ENCODE measurements at places on chromosomes 13 and 19. TPM values are rescaled to one million over a fixed set of nuclear protein-coding genes. Genes with fewer than 3 reads are reported as not detected.

DNA sequence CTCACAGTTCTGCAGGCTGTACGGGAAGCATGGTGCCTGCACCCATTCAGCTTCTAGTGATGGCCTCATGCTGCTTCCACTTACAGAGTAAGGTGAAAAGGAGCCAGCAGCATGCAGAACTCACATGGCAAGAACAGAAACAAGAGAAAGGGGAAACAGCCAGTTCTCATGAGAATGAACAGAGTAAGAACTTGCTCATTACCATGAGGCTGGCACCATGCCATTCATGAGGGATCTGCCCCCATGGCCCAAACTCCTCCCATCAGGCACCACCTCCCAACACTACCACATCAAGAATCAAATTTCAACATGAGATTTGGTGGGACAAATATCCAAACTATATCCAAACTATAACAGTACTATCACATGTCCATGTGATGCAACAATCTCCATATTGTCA lies 72.1 kb downstream of the KATNAL1 start:
- no peak for DNase-seq

- DNase-seq, result no peak
These were observed 36.7 kb downstream of the CAPN12 start for GRCh38 chr19:38707512-38708114.

DNA sequence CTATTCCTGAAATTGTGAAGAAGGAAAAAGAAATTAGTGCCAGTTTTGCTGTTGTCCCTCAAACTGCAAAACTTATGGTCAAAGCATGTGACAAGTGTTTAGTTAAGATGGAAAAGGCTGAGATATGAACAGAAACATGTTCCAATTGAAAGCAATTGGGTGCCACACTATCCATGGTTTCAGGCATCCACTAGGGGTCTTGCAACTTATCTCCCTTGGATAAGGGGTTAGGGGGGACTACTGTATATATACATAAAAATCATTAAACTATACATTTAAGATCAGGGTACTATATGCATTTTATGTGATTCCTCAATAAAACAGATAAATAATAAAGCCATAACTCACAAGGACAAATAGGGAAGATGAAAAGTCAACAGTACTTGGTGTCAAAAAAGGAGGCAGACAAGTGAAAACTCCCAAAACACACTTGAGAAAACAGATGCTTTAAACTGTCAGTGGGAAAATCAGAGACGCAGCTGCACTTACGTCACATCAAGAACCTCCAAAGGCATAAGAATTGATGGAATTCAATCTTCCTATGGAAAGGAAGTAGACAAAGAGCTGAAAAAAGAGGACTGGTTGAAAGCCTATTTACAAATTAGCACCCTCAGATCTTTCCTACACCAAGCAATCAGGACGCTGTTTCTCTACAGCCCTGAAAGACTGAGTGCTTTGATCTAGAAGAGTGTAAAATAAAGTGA lies 8.1 kb downstream of the SPART start:
- no peak for DNase-seq

Gene GPR12
- not detected for total RNA-seq

- no peak for DNase-seq
These were observed 941 bp downstream of the DUS3L start for GRCh38 chr19:5789886-5790558.

- no peak for DNase-seq
These were observed 141.0 kb downstream of the AKAP11 start for GRCh38 chr13:42412812-42413483.

Gene PCDH17
- 0.02 TPM for total RNA-seq

Gene KRTDAP
- 0.74 TPM for total RNA-seq

Gene NPAS1
- total RNA-seq, result 4.6 TPM

DNA sequence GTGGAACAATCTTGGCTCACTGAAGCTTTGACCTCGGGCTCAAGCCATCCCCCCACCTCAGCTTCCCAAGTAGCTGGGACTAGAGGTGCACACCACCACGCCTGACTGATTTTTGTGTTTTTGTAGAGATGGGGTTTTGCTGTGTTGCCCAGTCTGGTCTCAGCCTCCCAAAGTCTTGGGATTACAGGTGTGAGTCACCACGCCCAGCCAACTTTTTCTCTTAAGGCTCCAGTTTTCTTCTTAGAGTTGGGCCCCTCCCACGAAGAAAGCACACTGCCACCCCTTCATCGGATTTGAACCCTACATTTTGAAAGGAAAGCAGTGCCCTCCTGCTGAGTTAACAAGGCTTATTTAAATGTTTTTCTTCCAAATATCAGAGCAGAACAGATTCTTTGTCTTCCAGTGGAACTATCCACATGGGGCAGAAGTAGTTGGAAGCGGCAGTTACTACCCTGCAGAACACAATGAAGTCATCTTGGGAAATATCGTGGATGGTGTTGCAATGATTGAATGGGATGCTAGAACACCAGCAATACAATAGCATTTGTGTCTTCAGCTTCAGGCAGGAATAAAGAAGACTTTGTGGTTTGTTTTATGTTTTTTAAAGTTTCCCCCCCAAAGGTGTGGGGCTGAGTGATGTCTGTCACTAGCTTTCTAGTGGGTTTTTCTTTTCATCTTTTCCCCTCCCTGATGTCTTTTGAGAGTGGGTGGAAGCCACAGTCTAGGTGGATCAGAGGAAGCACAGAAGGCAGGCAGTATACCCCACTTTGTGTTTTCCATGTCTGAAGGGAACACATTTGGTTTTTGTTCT lies 8.9 kb downstream of the ACTN4 start:
- DNase-seq, result no peak

DNA sequence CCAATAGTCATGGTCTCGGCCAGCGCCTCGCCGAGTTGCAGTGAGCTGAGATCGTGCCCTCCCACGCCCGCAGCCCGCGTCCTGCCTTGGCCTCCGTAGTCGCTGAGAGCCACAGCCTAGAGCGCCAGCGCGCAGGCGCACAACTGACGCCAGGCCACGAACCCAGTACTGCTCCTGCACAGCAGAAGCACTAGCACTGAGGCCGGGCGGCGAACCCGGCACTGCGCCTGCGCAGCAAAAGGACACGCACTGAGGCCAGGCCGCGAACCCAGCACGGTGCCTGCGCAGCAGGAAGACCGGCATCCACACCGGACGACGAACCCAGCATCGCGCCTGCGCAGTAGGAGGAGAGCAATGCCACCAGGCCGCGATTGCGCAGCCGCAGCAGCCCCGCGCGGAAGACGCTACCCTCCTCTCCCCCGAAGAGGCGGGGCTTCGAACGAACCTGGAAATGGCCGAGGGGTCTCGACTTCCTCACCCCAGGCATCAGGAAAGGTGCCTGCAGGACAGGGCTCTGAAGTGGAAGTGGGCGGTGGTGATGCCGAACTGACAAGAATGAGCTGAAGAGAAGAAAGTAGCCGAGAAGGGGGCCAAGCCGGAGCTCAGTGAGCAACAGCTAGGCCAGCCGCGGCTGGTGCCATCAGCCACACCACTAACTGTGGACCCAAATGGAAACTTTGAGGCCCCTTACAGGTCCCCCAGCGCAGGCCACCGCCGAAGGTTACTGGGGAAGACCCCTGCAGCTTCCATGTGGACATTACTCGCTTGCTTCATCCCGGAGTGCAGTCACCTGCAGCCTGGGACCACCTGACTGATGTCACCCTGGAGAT lies 7.5 kb downstream of the F10 start:
- no peak for DNase-seq

- DNase-seq, result no peak
These were observed 13.2 kb downstream of the KLK4 start for GRCh38 chr19:50898018-50898417.

GRCh38 chr19:32141840-32142511 lies 203.4 kb upstream of the ZNF507 start:
- no peak for DNase-seq

DNA sequence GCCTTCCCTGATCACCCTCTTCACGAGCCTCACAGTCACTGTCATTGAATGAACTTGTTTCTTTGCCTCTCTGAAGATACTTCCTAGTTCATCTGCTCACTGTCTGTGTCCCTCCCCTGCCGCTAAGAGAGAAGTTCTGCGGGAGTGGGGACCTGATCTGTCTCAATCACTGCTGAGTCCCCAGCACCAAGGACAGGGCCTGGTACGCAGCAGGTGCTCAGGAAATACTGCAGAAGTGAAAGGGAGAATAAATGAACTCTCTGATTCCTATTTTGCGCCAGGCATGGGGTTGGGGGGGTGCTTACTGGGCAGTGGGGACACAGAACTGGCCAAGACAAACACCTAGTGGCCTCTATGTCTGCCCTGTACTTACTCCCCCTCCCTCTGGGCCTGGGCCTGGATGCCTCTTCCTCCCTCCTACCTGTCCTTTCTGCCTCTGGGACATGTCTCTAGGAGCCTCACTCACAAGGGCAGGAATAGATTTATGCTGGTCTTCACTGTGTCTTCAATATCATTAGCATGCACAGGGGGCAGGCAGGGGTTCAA lies 17.5 kb downstream of the FCGBP start:
- DNase-seq, result no peak

Gene DACT3
- 2.0 TPM for total RNA-seq

DNA sequence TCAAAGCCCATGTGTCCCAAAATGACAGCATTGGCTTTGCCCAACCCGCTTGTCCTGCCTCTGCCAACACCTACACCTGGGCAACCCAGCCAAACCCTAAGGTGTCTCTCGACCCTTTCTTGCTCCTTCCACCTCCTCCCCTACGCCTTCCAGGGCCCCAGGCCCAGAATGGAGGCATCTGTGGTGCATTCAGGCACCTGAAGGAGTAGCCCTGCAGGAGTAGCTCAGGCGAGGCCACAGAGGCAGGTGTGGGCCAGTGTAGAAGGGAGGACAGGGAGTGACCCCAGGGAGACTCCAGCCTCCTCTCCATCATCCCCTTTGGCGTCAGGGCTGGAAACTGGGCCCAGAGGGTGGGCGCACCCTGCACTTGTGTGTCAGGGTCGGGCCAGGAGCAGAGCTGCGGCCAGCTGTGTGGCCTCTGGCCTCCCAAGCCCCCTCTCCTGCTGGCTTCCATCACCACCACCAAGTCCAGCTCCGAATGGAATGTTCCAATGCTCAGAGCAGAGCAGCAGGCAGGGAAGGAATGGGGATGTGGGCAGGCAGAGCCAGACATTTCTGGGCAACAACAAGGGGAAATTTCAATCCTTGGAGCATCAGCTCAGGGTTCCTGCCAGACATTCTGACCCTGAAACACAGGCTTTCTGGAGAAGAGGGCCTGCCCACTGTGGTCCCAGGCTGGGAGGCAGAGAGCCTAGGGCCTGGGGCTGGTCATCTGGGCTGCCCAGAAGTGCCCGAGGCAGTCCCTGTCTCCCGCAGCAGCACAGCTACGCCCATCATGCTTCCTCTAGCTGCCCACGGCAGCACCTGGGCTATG lies 16.4 kb downstream of the PLEKHF1 start:
- no peak for DNase-seq

DNA sequence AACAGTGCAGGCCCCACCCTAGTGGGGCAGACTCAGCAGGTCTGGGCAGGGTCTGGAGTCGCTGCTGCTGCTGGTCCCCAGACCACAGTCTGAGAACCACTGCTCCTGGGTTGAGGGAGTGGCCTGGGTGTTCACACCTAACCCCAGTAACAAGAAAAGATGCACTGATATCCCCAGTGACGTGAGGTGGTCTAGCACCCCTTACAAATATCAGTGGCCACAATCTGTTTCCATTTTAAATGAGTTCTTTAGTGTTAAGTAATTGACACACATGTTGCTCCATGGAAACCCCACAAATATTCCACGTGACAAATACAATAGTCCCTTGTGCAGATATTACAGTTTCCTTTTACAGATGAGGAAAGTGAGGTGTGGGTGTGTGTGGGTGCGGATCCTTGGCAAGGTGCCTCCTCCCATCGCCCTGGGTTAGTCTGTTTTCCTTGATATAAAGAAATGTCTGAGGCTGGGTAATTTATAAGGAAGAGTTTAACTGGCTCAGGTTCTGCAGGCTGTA lies 96.3 kb upstream of the GPR183 start:
- no peak for DNase-seq

Gene ZNF709
- total RNA-seq, result not detected

GRCh38 chr13:41008349-41008980 lies 10.7 kb downstream of the ELF1 start:
- no peak for DNase-seq

Gene TMEM143
- 13.2 TPM for total RNA-seq

- no peak for DNase-seq
These were observed 18.1 kb downstream of the ESD start for GRCh38 chr13:46778890-46779289.

DNA sequence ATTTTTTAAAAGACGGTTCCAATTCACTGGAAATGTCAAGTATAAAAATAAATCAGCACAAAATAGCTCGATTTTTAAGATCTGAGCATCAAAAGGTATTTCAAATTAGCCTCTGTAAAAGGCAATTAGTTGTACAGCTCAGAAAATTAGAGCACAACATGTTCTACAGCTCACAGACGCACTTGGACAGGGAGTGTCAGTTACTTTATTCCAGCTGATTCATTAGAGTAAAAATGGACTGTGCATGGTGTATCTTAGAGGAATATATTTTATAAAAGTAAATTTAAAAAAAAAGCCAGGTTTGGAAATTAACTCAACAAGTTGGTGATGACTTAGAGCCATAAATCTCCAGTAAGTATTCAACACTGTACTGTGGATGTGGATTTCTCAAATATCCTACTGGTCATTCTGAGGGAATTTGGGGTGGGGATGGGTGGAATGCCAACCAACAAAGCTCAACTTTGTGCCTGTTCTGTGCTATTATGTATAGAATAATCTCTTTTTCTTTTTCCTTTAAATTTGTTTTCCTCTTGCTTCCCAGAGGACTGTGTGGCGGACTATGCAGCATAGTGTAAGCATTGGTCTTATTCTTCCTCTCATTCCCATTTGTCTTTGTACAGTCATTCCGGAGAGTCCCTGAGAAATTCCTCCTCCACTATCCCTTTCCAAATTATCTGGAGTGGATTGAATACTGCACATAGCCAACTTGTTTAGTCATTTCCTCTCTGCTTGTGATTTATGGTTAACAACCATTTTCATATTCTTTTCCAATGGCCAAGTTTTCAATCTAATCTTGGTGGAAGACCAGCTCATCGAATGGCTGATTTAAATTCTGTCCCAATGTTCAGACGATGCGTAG lies 169.3 kb downstream of the DCT start:
- no peak for DNase-seq

Gene ZNF846
- 1.2 TPM for total RNA-seq

- DNase-seq, result no peak
These were observed 12.3 kb upstream of the GNG8 start for GRCh38 chr19:46648060-46648960.

Gene SEMA6B
- 58.4 TPM for total RNA-seq

DNA sequence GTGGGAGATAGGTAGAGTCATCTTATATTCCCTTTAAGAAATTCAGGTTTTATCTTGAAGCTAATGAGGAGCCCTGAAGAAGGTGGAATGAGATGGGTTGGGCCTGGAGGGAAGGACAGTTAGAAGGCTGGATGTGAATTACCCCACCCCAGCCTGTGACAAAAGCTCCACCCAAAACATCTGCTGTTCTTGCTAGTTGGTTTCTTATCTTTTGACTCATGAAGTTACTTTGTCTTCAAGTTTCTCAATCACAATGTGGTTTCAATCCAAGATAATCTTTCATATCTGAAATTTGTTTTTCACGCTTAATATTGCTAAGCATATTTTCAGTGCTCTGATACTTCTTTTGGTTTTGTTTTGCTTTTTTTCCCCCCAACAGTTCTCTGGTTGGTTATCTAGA lies 38.3 kb upstream of the HMGB1 start:
- no peak for DNase-seq

Gene WTIP
- 8.4 TPM for total RNA-seq

Data from HCT116 (cell line).